NCI-H1092 (cell line): ENCODE measurements at places on chromosomes 16 and 17.

DNA sequence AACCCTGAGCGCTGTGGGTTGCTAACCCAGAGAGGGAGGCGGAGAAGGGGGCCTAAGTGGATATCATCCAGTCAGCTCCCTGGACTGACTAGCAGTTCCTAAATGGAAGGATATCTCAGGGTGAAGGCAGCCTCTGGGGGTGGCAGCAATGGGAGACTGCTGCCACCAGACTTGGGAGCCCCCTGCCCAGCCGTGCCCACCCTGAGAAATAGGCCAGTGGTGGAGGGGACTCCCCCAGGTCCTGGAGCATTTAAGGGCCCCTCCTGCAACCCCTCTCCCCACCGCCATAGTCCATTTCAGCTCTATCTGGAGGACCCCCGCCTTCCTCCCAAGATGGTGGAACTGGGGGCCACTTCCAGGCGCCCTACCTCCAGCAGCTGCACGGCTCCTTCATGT, 8.4 kb downstream of the TSPOAP1 start:
- DNase-seq: no peak

DNA sequence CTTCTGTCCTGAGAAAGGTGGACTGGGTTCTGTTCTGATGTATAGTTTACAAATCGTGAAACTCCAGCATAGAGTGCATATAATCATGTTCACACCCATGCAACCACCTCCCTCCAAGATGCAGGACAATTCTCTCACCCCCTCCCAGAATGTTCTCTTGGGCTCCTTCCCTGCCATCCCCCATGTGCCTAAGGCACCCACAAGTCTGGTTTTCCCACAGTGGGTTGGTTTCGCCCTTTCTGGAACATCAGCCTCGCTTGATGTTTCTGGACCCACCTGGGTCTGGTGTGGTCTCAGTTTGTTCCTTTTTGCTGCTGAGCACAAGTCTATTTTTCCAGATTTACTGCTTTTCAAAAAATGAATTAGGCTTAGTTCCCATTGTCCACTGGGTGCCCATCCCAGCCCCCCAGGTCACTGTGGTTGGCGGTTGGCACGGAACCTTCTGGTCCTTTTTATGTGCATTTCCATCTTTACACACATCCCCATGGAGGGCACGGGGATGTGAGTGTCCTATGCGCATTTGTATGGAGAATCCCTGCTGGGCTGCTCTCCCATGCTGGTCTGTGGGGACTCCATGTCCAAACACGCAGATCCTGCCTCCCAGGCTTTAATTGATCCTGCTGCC, 19.0 kb downstream of the MAP2K3 start:
- no peak for DNase-seq

GRCh38 chr17:11240041-11240840, 772 bp upstream of the SHISA6 start:
- DNase-seq: no peak

- no peak for DNase-seq
These were observed 14.2 kb downstream of the KCNG4 start for GRCh38 chr16:84225571-84225970.

GRCh38 chr17:32569171-32570080, 82.6 kb downstream of the CDK5R1 start:
- DNase-seq: no peak

- no peak for DNase-seq
These were observed 383.6 kb downstream of the UTP18 start for GRCh38 chr17:51643702-51644490.

DNA sequence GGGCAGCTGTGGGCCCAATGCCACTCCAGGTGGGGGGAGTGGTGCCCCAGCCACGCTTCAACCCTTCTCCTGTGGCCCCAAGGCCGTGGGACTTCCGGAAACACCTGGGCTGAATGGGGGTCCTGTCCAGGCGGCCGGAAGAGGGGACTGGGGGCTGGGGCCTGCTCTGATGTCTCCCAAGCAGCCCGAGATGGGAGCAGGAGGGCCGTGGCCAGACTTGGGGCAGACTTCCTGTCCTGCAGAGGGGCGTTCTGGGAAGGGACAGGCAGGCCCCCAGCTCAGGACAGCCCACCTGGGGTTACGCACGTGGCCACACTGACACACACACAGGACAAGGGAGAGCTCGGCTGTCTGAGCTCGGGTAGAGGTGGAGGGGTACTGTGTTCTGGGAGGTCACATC, 5.1 kb downstream of the HSD3B7 start:
- DNase-seq: no peak

GRCh38 chr17:77206158-77206956, 65.6 kb downstream of the SEC14L1 start:
- no peak for DNase-seq
